ENCODE measurements at places on chromosomes 5 and 9. TPM values are rescaled to one million over a fixed set of nuclear protein-coding genes. Genes with fewer than 3 reads are reported as not detected.

DNA sequence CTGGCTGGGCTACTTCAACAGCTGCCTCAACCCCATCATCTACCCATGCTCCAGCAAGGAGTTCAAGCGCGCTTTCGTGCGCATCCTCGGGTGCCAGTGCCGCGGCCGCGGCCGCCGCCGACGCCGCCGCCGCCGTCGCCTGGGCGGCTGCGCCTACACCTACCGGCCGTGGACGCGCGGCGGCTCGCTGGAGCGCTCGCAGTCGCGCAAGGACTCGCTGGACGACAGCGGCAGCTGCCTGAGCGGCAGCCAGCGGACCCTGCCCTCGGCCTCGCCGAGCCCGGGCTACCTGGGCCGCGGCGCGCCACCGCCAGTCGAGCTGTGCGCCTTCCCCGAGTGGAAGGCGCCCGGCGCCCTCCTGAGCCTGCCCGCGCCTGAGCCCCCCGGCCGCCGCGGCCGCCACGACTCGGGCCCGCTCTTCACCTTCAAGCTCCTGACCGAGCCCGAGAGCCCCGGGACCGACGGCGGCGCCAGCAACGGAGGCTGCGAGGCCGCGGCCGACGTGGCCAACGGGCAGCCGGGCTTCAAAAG, 36.9 kb upstream of the TTC1 start:
- DNase-seq: no peak
- no peak overlapping the region for H3K27ac ChIP-seq
- no peak overlapping the region for H3K4me3 ChIP-seq
- H3K4me1 ChIP-seq: peaks cover 4% of the 10 kb centered on the region
- H3K36me3 ChIP-seq: no peaks in the 10 kb centered on the region

Gene IGFBPL1
- polyA plus RNA-seq: not detected

Gene KCNMB1
- polyA plus RNA-seq: 0.31 TPM

- H3K4me1 ChIP-seq: no peaks in the 10 kb centered on the region
- DNase-seq: no peak
- no peak overlapping the region for H3K27ac ChIP-seq
- no peaks in the 10 kb centered on the region for H3K27me3 ChIP-seq
- no peaks in the 10 kb centered on the region for H3K36me3 ChIP-seq
Observed at GRCh38 chr5:19853616-19854240, 134.3 kb downstream of the CDH18 start.

DNA sequence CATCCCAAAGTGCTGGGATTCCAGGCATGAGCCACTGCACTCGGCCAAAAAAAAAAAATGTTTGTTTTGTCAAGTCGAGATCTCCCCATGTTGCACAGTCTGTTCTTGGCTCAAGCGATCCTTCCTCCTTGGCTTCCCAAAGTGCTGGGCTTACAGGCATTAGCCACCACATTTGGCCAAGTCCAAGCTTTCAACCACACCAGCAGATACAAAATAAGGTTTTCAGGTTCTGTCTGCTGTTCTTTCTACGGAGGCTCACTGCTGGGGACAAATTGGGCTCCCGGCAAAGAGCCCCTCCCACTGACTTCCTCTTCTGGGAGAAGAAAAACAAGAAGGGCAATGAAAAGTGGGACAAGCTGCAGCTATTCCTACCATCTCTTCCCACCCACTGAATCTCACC, 37.6 kb upstream of the GGTA1 start:
- no peaks in the 10 kb centered on the region for H3K4me1 ChIP-seq
- no peak for DNase-seq
- H3K4me3 ChIP-seq: no peak overlapping the region
- no peaks in the 10 kb centered on the region for H3K36me3 ChIP-seq
- no peaks in the 10 kb centered on the region for H3K27me3 ChIP-seq
- no peak overlapping the region for H3K27ac ChIP-seq

GRCh38 chr9:82021198-82021597, 32.6 kb downstream of the SPATA31D1 start:
- DNase-seq: no peak
- no peaks in the 10 kb centered on the region for H3K4me1 ChIP-seq
- no peaks in the 10 kb centered on the region for H3K27me3 ChIP-seq
- no peak overlapping the region for H3K27ac ChIP-seq

GRCh38 chr5:147490989-147491388, 18.9 kb downstream of the DPYSL3 start:
- no peak overlapping the region for H3K4me3 ChIP-seq
- DNase-seq: no peak
- H3K27me3 ChIP-seq: peaks cover 2% of the 10 kb centered on the region

DNA sequence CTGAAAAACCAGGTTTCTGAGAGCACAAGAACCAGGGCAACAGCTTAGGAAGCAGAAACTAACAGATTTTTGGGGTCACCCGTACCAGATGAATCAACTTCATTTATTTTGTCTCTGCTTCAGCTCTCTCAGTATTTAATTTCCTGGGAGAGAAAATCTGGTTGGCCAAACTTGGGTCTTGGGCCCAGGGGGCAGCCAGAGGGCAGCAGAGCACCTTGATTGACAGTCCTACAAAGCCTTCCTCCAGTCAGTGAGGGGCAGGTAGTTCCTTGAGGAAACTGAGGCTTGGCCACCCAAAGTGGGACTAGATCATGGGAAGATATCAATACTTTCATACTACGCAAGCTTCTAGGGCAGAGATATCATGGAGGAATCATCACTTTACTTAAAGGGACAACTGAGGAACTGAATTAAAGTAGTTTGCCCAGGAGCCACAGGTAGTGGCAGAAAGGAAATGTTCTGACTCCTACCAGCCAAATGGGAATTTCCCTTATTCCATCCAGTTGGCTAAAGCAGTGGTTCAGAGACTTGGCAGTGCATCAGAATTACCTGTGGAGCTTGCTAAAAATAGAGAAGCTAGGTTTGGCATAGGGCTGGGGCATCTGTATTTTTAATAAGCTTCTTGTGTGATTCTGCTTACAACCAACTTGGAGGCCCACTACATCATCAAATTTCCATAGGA, 21.5 kb upstream of the ARHGAP26 start:
- peak; percentile 42 for DNase-seq
- H3K36me3 ChIP-seq: no peaks in the 10 kb centered on the region
- H3K27ac ChIP-seq: no peak overlapping the region
- no peak overlapping the region for H3K4me3 ChIP-seq
- H3K4me1 ChIP-seq: peaks cover 8% of the 10 kb centered on the region

Gene GDA
- polyA plus RNA-seq: 24.4 TPM

- H3K27ac ChIP-seq: no peak overlapping the region
- peaks cover 10% of the 10 kb centered on the region for H3K4me1 ChIP-seq
- H3K36me3 ChIP-seq: no peaks in the 10 kb centered on the region
- DNase-seq: no peak
Observed at GRCh38 chr9:107118863-107119624, 164.0 kb upstream of the RAD23B start.

DNA sequence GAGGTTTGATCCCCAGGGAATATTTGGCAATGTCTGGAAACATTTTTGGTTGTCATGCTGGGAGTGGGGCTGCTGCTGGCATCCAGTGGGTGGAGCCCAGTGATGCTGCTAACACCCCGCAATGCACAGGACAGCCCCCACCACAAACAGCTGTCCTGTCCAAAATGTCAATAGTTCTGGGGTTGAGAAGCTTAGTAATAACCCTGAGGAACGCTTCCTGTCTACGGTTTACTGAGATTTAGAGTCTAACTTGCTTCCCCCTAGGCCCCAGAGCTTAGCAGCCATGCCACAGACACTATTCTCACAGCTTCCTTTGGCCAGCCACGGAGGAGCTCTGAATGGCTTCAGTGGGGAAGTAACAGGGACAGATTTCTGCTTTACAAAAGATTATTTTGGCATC, 66.5 kb downstream of the MSX2 start:
- DNase-seq: no peak
- no peaks in the 10 kb centered on the region for H3K4me1 ChIP-seq
- H3K27ac ChIP-seq: no peak overlapping the region

- H3K36me3 ChIP-seq: no peaks in the 10 kb centered on the region
- H3K4me3 ChIP-seq: no peak overlapping the region
- DNase-seq: no peak
- no peaks in the 10 kb centered on the region for H3K4me1 ChIP-seq
Observed at GRCh38 chr5:167916261-167916691, 375.2 kb upstream of the WWC1 start.

Gene SLC44A1
- 59.9 TPM for polyA plus RNA-seq

DNA sequence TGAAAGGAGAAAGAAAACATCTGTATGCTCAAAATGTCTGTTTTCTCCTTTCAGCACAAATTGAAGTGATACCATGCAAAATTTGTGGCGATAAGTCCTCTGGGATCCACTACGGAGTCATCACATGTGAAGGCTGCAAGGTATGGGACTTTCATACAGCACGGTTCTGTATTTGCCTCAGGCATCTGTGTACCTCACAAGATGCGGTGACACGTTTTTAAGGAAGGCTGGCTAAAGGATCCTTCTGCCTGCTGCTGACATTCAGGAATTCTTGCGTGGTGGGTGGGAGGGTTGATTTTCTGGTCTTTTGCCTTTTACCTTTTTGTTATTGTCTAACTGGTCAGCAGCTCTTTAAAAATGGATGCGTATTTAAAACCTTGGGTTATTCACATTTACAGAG, 133.1 kb downstream of the RORB start:
- H3K4me1 ChIP-seq: no peaks in the 10 kb centered on the region
- DNase-seq: no peak
- no peak overlapping the region for H3K4me3 ChIP-seq

DNA sequence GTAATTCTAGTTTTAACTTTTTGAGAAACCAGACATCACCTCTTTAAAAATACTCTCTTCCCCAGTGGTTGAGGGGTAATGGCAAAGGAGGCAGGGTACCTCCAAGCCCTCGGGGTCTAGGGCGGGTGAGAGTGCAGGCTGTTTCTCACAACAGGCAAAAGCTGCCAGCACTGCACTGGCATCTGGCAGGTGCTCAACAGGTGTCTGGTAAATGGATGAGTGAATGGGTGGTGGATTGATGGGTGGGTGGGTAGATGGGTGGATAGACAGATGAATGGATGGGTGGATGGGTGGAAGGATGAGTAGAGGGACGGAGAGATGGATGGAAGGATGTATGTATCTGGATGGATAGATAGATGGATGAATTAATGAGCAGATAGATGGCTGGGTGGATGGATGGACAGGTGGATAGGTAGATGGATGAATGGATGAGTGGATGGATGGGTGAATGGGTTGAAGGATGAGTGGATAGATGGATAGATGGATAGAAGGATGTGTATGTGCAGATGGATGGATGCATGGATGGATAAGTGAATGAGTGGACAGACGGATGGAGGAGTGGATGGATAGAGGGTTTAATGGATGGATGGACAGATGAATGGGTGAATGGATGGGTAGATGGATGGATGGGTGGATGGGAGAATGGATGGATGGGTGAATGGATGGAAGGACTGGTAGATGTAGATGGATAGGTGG, 84.6 kb downstream of the COL5A1 start:
- no peaks in the 10 kb centered on the region for H3K4me1 ChIP-seq
- H3K27me3 ChIP-seq: no peaks in the 10 kb centered on the region
- no peaks in the 10 kb centered on the region for H3K36me3 ChIP-seq
- no peak overlapping the region for H3K4me3 ChIP-seq
- no peak for DNase-seq
- no peak overlapping the region for H3K27ac ChIP-seq

DNA sequence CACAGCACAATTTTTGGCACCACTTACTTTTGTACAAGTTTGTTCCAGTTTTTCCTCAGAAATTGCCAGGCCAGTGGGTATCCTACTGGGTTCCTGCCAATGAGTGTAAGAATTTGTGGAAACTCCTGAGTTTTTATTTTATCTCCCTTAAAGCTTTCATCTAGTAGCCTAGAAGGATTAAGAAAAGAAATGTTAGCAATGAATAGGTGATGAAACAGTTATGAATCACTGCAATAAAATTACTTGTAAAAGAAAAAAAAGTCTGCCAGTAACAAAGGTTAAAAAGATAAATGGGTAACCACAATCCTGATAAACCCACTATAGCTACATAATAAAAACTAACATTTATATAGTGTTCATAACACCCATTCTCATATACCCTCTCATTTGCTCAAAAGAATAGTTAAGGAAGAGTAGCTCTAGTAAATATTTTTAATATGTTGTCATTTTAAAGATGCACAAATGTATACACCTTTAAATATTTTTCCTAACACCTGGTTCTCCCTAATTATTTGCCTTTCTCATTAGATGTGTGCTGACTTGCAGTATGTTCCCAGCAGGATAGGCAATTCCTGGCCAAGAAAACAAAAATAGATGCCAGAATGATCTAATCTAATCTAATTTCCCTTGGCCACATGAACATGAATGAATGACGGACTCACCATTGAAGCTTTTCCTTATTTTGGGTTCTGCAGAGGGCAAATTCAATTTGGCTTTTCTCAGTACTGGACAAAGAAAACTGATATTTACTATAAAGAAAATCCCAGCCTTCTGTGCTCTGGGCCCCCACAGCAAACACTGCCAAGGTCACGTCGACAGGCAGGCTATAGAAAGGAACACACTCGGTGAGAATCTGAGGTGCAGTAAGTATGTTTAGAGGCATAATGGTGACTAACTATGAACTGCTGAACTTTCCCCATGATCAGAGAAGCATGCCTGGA, 26.4 kb downstream of the ERAP1 start:
- no peak overlapping the region for H3K27ac ChIP-seq
- H3K36me3 ChIP-seq: peaks cover 55% of the 10 kb centered on the region
- H3K4me3 ChIP-seq: no peak overlapping the region
- no peak for DNase-seq

Gene LCN10
- 0.12 TPM for polyA plus RNA-seq

Gene ELAVL2
- not detected for polyA plus RNA-seq

GRCh38 chr5:136034984-136035383, 6.2 kb downstream of the TGFBI start:
- no peak overlapping the region for H3K27ac ChIP-seq
- H3K36me3 ChIP-seq: peaks cover 17% of the 10 kb centered on the region
- peaks cover 13% of the 10 kb centered on the region for H3K4me1 ChIP-seq
- no peaks in the 10 kb centered on the region for H3K27me3 ChIP-seq

GRCh38 chr9:90948156-90948555, 146.5 kb downstream of the SYK start:
- H3K27me3 ChIP-seq: no peaks in the 10 kb centered on the region
- no peaks in the 10 kb centered on the region for H3K36me3 ChIP-seq
- DNase-seq: no peak
- no peak overlapping the region for H3K4me3 ChIP-seq
- H3K4me1 ChIP-seq: no peaks in the 10 kb centered on the region

DNA sequence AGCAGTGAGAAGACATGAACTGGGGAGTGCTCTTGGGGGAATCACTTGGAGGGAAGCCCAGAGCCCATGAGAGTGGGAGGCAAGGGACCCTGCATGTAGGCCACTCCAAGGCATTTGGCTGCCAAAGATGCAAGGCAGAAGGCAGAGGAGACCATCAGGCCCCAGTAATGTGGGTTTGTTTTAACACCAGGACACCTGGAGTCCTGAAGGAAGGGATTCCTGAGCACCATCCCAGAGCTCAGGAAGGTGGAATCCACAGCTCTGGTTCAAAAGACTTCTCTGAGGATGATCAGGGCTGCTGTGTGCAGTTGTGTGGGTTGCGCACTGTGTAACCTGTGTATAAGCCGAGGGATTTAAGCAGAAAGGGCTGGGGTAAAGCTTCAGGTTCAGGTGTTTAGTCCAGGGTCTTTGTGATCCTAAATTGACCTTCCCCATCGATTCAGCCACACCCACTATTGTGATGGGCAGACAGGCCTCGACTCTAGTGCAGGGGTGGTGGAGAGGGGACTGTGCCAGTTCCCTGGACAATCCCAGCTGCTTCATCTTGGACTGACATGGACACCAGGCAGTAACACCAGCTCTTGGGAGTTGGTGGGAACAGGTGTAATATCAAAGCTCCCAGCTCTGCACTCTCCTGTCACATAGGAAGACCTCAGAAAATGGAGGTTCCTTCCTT, 11.0 kb downstream of the B4GALT7 start:
- DNase-seq: no peak
- H3K36me3 ChIP-seq: no peaks in the 10 kb centered on the region
- H3K4me1 ChIP-seq: no peaks in the 10 kb centered on the region
- no peak overlapping the region for H3K4me3 ChIP-seq
